ENCODE measurements at places on chromosomes 7 and 10.

DNA sequence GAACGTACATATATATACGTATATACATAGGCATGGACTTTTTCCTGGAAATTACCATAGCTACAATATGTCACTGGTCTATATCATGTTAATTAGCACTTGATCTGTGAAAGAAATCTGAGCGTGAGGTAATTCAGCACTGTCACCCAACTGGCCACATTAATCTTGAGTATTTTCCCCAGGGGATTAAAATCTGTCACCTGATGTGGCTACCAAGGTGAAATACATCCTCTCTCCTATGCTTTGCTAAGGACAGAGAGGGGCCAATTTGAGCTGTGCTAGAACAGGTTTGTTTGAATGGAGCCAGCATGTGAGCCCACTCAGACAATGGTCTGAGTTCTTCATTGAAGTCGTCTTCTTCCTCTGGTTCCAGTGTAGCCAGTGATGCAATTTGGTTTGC, 33.3 kb downstream of the CYCS start:
- no peak for DNase-seq

DNA sequence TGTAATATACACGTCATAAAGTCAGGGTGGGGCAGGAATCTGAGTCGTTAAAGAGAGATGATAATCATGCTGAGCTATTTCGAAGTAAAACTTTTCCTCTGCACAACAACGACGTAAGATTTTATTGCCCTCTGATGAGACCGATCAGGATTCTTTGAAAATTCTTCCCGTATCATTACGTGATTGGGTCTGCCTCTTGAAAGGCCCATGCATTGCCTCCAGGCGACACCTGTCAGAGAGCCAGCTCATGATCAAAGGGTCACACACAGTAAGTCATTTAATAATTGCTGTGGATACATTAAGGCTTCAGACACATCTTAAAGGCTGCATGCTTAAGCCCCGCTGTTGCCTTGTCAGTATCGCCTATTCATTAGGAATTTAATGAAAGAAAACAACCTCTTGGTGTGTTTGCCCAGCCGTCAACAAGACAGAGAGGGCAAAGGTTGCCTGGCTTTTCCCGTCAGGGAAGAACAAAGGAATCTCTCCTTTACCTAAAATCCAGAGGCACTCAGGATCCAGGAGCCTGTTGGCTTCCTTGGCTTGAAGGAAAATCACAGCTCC, 189.0 kb upstream of the SH2B2 start:
- DNase-seq: no peak

DNA sequence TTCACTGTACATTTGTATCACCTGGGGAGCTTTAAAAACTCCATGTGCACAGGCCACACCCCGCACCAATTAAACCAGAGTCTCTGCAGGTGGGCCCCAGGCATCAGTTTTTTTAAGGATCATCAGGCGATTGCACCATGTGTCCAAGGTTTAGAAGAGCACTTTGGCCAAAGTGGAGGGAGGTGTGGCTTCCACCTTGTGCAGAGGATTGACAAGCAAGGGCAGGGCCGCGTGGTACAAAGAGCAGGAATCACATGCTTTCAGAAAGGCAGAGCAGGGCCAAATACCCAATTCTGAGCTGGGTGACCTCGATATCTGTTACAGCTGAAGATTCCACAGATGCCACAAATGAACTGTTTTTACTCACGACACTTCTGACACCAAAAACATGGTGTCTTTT, 52.4 kb downstream of the NOC3L start:
- no peak for DNase-seq

DNA sequence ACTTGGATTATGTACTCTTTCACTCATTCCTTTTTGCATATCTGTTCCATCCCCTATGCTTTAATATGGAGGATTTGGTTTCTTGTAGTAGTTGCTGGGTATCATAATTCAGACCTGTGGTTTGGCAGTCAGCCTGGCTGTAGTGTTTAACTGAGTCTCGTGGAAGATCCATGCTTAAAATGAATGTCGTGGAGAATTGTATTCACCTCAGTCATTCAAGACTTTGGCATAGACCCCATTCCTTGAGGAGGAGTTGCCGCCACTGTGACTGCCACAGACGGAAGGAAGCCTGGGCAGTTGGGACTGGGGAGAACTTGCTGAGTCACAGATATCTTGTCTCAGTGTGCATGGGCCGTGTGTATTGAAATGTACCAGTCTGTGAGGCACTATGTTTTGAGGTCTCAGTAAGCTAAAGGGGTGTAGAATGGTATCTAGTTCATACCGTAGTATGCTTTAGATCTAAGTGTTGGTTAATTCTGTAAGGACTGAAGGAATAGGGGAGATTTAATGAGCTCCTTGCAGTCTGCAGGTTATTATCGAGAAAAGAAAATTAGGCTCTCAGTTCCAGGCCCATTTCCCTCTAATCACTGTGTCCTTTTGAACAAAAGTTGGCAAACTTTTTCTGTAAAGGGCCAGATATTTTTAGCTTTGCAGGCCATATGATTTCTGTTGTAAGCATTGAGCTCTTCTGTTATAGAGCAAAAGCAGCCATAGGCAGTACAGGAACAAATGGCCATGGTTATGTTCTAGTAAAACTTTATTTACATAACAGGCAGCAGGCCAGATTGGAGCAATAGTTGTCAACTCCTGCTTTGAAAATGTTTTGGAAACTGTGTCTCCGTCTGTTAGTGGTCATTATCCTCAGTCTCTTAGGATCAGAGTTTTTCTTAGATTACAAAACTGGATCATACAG, 76.8 kb downstream of the TPST1 start:
- no peak for DNase-seq

DNA sequence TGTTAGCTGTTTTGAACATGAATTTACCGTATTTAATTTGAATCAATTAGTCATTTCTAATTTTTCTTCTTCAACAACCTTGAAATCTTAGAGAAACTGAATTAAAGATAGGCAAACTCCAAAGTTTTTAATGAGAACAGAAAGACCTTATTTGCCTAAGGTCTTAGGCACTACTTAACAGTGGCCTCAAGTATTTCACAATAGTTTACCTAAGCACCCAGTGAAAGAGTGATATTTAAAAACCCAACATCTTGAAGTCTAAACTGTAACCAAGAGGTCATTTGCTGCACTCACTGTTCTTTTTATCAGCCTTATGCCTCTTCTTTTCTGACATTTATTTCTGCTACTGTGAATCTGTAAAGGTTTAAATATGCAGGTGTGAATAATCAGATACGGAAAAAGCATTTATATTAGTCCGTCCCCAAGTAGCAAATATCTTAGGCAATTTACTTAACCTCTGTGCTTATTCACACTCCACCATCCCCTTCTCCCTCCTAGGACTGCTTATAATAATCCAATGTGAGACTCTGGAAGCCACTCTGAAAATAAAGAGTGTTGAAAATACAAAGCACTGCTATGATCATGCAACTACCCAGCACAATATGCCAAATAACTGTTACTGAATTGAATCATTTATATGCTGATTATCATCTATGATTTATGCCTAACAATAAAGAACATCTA, 105.7 kb downstream of the ELAPOR2 start:
- DNase-seq: no peak

GRCh38 chr10:5033061-5033778, 29.6 kb upstream of the AKR1C2 start:
- no peak for DNase-seq

GRCh38 chr7:55365675-55366460, 731 bp downstream of the LANCL2 start:
- peak; percentile 95 for DNase-seq

DNA sequence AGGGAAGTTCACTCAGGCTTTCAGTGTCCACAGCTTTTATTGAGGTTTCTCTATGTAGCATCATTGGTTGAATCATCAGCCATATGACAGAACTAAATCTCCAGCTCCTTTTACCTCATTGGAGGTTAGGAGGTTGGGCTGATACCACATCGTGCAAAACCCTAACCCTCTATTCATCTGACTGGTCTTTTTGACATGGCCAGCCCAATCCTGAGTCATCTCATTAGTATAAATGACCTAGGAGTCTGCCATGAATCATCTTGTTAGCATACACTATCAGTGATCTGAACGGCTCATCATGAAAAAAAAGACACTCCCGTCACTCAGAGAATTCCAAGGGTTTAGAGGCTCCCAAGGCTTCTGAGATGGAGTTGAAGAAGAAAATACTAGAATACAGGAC, 669.8 kb upstream of the POT1 start:
- DNase-seq: no peak

DNA sequence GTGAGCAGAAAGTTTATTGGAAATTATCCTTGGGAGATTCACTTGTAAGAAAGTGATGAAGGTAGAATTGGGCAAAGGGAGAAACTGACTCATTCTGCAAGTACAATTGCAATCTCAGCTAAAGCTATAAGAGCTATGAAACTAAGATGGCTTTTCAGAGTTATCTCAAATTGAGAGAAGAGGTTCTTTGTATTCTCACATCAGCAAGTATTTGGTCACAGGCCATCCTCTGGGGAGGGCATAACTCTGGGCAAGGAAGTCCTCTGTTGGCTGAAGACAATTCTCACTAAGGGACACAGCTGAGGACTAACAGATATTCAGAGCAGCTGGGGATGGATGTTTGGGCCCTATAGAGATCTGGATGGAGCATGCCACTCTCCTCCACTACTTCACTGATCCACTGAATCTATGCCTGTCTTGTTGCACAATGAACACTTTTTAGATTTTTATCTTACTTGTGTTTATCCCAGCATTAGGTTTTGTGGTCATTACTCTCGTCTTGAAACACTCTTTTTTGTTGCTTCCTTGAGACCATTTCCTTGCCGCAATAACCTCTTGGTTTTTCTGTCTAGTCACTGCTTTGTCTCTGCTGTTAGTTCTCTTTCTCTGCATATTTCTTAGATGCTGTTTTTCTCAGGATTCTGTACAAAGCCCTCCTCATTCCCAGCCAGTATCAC, 115.1 kb downstream of the GNAI1 start:
- DNase-seq: no peak

- no peak for DNase-seq
Measured at GRCh38 chr7:122691569-122692235, 7.2 kb downstream of the RNF133 start.

DNA sequence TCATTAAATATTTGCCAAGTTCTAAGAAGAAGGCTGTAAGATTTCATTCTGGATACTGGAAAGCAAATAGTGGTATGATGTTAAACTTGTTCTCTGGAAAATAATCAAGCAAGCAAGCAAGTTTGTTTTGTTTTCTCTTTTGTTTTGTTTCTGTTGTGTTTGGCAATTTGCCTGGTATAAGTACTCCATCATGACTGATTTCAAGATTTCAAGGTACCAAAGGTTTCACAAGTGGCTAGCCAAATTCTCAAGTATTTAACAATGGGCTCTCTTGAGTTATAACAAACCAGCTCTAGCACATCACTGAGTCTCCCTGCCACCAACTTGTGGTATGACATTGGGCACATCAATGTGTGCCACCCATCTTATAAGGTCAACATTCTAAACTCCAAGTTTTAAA, 151.7 kb upstream of the IGFBP3 start:
- DNase-seq: no peak

DNA sequence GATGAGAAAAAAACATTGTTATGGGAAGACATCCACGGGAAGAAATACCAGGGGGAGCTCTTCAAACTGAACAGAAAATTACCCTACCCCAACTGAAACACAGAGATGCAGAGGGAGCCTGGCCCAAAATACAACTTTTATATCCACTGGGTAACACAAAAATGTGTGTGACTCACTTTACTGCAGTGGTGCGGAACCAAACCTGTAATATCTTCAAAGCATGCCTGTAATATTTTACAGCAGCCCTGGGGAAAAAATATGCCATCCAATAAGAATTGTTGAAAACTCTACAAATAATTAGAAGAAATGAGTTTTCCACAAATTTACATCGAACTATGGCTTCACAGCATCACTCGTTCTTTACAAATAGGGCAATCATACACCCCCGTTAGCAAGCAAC, 49.8 kb upstream of the SRRM3 start:
- no peak for DNase-seq

DNA sequence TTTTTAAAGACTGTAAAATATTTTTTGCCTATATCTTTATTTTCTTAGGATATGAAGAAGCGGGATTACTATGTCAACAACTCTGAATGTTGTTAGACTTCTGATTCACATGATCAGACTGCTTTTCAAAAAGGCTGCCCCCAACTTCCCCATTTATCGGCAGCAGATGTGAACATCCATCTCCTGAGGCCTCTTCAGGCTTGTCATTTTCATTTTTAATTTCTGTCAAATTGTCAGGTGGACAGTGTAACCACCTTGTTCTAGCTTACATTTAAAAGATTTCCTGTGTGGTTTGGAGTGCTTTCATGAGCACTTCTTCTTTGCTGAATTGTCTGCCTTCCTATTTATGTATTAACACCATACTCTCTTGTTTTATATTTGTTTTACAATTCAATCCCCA, 78.8 kb upstream of the GSDME start:
- DNase-seq: no peak

GRCh38 chr10:113552014-113552413, 839 bp upstream of the HABP2 start:
- no peak for DNase-seq

GRCh38 chr7:30596014-30596641, 1.4 kb downstream of the GARS1 start:
- DNase-seq: peak; percentile 34

DNA sequence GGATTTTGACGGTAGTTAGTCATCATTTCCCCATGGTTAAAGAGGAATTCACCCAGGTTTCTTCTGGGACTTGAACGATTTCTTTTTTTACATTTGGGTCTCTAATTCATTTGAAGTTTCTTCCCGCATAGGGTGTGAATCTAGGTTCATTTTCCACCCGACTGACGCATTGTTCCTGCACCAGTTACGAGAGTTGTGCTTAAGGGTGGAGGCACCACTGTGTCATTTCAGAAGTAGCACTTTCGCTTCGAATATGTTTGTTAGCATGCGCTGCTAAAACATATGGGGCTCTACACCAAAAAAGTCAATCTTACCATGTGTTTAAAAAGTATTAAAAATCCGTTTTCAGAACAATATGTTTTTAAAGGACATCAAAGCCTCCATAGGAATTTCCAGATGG, 140.3 kb downstream of the VIPR2 start:
- DNase-seq: no peak

DNA sequence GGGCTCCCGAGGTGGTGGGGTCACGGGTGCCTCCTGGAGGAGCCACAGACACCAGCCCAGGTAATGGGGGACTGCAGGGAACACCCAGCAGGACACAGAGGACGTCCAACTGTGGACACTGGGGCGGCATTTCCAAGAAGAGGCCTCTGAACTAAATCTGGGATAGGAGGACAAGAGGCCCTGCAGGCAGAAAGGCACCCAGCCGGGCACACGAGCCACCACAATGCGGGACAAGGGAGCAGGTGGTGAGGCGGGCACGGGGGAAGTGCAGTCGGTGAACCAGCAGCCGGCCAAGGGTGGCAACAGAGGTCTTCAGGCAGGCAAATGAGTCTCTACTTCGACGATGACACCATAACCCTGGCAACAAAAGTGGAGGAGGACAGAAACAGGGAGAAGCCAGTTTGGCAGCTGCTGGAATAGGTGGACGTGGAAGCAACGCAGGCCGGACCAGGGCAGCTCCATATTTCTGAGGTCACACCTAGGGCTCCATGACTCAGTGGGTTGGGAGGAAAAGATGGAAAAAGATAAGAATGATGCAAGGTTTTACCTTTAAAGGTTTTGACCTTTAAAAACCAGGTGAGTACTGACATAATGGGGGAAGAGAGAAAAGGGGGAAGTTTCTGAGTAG, 26.1 kb upstream of the GALNTL5 start:
- DNase-seq: no peak

GRCh38 chr7:22082553-22082885, 136.8 kb upstream of the CDCA7L start:
- no peak for DNase-seq

GRCh38 chr7:149644754-149645153, 128.6 kb downstream of the ZNF467 start:
- no peak for DNase-seq
